ENCODE measurements at places on chromosomes 1 and 21.

GRCh38 chr21:43645136-43645891 is 14.0 kb downstream of the HSF2BP start:
- DNase-seq, result no peak

DNA sequence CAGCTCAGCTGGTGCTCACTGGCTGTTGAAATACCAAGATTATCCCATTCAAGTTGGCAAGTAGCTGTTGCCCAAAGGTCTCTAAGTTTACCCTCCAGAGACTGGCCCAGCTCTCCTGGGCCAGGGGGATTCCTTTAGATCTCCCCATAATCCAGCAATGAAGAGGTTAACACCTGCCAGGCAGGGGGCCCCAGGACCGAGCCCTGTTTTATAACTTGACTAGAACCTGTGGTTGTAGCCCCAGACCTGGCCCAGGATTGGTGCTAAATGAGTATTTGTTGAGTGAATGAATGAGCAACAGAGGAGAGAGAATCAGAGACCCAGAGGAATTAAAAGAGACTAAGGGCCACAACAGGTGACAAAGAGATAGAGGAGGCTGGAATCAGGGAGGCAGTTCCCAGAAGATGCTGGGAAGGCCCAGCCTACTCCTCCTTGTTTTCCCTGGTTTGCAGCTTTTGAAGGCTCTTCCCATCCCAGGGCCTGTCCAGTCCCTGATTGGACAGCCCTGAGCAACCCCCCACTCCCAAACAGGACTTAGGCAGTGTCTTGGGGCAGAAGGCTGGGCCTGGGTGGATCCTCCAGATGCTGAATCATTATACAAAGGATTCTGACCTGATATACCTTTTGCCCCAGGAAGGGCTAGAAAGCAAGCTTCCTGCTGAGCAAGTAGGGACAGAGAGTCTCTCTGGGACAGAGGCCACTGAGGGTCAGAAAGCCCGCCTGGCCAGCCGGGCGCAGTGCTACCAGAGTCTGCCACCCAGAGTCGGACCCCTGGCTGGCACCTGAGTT is 2.4 kb upstream of the RHBG start:
- DNase-seq, result no peak

DNA sequence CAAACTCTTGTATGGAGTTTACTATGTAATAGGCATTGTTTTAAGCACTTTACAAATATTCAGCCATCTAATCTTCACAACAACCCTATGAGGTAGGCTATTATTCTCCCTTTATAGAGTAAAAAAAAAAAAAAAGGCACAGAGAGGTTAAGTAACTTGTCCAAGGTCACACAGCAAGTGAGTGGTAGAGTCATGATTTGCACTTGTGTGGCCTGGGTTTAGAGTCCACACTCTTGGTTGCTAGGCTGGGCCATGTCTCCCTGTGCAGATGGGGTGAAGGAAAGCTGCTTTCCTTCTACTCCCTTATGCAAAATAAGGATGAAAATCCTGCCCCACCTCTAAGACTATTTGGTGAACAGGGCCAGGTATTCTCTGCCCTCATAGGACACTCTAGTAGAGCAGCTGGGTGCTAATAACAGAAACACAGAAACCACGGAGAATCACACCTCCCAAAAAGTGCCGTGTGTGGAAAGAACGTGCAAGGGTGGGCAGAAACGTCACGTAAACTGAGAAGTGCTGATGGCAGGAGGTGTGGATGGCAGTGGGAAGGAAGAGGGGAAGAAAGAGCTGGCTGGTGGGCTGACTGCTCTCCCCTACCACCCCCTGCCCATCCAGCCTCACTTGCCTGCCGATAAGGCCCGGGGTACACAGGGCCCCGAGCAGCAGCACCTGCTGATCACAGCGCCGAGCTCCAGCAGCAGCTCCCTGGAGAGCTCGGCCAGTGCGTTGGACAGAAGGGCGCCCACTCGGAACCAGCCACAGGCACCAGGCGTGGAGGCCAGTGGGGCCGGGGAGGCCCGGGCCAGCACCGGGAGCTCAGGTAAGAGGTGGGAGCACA is 28.3 kb upstream of the VPS13D start:
- DNase-seq, result no peak

DNA sequence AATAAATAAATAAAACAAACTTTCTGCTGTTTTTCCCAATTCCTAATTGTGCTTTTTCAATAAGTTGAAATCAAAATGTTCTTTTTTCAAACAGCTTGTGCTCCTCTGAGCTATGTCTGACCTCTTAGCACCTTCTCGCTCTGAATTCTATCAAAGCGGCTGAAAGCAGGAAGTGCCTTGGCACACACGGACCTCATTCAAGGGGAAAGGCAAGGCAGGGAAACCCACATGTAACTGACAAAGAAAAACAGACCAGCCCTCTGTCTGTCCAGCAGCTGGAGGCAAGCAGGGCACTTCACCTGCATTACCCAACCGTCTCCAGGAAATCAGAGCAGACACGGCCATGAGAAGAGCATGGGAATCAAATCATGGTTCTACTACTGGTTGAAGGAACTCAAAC is 56.7 kb downstream of the PLPP3 start:
- no peak for DNase-seq

- no peak for DNase-seq
Observed at GRCh38 chr1:199087144-199087543, 448.3 kb downstream of the PTPRC start.

- DNase-seq, result no peak
Observed at GRCh38 chr1:43653339-43653738, 3.4 kb downstream of the KDM4A start.

GRCh38 chr1:235878082-235878811 is 11.5 kb upstream of the LYST start:
- no peak for DNase-seq

DNA sequence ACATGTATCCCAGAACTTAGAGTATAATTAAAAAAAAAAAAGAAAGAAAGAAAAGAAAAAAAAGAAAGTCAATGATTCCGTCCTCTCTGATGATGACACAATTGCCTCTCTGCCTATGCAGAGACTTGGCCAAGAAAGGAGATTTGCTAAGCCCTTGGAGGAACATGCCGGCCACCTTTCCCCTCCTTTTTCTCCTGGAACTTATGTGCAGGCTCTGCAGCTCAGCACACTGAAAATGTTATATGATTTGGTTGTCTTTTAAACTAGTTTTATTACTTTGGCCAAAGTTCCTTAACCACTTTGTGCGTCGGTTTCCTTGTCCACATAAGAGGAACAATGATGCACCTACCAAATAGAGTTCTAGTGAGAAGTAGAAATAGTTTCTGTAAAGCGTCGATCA is 111.4 kb upstream of the ZNF644 start:
- DNase-seq, result no peak

GRCh38 chr1:95301091-95301490 is 67.1 kb downstream of the RWDD3 start:
- no peak for DNase-seq

DNA sequence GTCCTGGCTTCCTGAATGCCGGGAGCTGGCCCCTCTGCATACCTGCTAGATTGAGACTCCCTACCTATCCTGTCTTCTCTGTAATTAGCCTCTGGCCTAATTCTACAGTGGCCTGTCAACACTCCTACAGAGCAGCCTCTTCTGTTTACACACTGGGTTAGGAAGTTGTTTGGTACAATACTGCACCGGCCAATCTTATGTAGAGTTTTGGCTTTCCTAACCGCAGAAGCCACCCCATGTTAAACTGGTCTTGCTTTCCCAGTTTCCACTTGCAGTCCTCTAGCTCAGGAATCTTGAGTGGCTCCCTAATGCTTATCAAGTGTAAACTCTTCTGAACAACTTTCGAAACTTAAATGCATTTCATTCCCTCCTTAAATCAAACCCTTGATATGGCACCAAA is 42.8 kb downstream of the DPH5 start:
- DNase-seq, result no peak

Measured in stimulated activated CD8-positive, alpha-beta memory T cell treated with anti-CD3 and anti-CD28 coated beads, Interleukin-15, amount 100 ng/mL, for 24 hours (primary cell).